ENCODE measurements at places on chromosomes 5 and 9. TPM values are rescaled to one million over a fixed set of nuclear protein-coding genes. Genes with fewer than 3 reads are reported as not detected.

- H3K27me3 ChIP-seq: peaks cover 4% of the 10 kb centered on the region
- H3K4me1 ChIP-seq: no peaks in the 10 kb centered on the region
- H3K4me3 ChIP-seq: no peak overlapping the region
- DNase-seq: no peak
- no peak overlapping the region for H3K27ac ChIP-seq
Measured at GRCh38 chr5:87137283-87137682, 130.4 kb upstream of the RASA1 start.

DNA sequence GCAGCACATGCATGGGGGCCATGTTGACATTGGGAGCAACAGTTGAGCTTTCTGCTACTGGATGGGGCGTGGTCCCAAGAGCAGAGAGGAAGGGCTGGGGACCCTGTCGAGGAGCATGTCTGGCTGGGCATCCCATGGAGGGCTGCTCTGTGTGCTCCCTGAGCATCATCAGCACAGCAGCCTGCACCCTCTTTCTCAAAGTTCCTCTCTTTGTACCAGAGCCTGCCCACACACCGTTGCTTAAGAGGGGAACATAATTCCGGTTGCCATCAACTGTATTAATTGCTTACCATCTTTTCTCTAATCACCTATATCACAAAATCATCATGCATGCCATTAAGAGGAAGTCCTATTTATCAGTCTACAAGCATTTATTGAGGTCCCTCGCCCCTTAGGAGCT, 55.2 kb upstream of the DIRAS2 start:
- H3K27me3 ChIP-seq: peaks cover 14% of the 10 kb centered on the region
- no peaks in the 10 kb centered on the region for H3K36me3 ChIP-seq
- DNase-seq: no peak

GRCh38 chr9:92097997-92098482, 17.2 kb downstream of the SPTLC1 start:
- H3K4me3 ChIP-seq: no peak overlapping the region
- peak; percentile 32 for DNase-seq
- no peaks in the 10 kb centered on the region for H3K27me3 ChIP-seq
- H3K4me1 ChIP-seq: peaks cover 51% of the 10 kb centered on the region
- H3K27ac ChIP-seq: no peak overlapping the region

- H3K4me3 ChIP-seq: no peak overlapping the region
- DNase-seq: no peak
- no peak overlapping the region for H3K27ac ChIP-seq
- no peaks in the 10 kb centered on the region for H3K36me3 ChIP-seq
Measured at GRCh38 chr9:11064909-11065308, 452.1 kb upstream of the PTPRD start.

- DNase-seq: no peak
- H3K4me3 ChIP-seq: no peak overlapping the region
- no peaks in the 10 kb centered on the region for H3K36me3 ChIP-seq
- peaks cover 12% of the 10 kb centered on the region for H3K27me3 ChIP-seq
Measured at GRCh38 chr5:38197118-38197517, 61.2 kb upstream of the EGFLAM start.

DNA sequence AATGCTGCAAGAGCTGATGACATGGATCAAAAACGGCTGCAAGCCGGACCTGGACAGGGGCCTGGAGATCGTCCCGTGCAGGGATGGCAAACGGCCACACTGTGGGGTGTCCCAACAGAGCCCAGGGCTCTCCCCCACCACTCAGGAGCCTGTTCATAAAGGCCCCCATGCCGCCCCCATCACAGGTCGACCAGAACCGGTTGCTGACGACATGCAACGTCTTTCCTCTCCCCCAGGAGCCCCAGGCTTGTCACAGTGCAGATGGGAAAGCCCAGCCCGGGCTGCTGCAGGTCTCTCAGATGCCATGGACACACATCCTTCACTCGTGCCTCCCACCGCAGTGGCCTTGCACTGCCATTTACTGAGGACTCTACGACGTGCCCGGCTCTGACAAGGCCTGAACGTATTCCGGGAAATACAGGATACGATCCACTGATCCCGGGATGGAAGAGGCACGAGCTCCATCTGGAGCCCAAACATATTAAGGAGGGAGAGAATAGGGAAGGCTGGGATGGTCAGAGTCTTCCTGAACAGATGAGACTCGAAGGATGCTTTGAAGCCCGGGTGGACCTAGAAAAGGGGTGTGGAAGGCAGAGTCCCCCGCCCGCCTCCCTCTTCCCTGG, 76.5 kb upstream of the SARDH start:
- H3K4me3 ChIP-seq: no peak overlapping the region
- no peak overlapping the region for H3K27ac ChIP-seq
- H3K36me3 ChIP-seq: no peaks in the 10 kb centered on the region
- no peaks in the 10 kb centered on the region for H3K4me1 ChIP-seq
- no peaks in the 10 kb centered on the region for H3K27me3 ChIP-seq

GRCh38 chr5:138536665-138537315, 6.2 kb downstream of the ETF1 start:
- peaks cover 53% of the 10 kb centered on the region for H3K36me3 ChIP-seq
- H3K4me1 ChIP-seq: peaks cover 57% of the 10 kb centered on the region
- H3K27ac ChIP-seq: peak overlapping the region; percentile 26
- H3K4me3 ChIP-seq: no peak overlapping the region
- no peaks in the 10 kb centered on the region for H3K27me3 ChIP-seq
- DNase-seq: peak; percentile 27

The TLR4 gene
- total RNA-seq: 0.16 TPM

The FGD3 gene
- total RNA-seq: 104 TPM

The LEAP2 gene
- 3.4 TPM for total RNA-seq

The OMD gene
- total RNA-seq: not detected

The ENDOG gene
- total RNA-seq: 24.7 TPM

The ZNF883 gene
- 0.76 TPM for total RNA-seq

Measured in activated CD8-positive, alpha-beta T cell treated with anti-CD3 and anti-CD28 coated beads, Interleukin-2, amount 10 ng/mL, durations not matched to agents 7 days and 5 days (primary cell).